ENCODE measurements at places on chromosomes 3 and 15.

DNA sequence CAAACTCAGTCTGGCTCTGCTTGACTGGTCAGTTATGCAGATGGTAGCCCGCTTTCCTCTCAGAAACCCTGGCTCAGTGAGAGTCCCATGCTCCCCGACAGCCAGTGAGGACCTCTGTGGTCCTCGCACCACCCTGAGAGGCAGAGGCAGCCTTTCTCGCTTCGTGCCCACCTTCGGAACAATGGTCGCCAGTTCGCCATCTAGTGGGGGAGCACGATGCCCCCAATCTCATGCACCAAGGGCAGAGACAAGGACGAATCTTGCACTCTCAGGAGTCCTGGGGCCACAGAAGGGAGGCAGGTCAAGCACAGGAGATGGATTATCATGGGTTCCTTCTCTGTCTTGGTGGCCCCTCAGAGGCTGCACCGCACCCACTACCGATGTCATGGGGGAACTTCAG lies 75.2 kb downstream of the RHCG start:
- no peak for DNase-seq

GRCh38 chr3:153437666-153438065 lies 275.6 kb downstream of the RAP2B start:
- DNase-seq, result no peak

DNA sequence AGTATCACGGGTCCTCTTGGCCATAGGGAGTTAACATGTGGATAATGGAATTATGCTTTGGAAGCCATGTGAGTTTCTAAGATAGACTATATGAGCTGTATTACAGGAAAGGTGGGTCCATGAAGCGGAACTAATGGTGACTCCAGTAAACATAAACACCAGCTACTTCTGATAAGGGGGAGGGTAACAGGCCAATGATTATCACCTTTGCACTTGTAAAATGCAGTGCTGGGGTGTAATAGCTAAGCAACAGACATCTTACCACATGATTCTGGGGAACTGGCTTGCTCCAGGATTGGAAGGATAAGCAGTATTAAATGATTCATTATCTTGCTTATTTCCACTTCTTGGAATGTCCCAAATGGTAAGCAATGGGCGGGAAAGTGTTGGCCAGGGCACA lies 61.4 kb upstream of the CD47 start:
- DNase-seq, result no peak

DNA sequence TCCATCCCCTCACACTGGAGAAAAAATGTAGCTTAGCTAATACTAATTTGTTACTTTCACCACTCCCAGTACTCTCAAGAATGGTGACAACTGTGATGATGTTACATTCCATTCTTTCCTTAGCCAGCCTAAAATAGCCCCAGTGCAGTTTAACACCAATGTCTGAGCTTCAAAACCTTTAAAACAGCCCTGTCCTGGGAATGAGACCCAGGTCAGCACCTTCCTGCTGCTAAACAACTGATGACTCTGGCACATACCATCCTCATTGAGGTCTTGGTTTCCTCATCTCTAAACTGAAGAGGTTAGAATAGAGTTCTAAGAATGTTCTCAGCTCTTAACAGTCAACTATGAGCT lies 3.8 kb downstream of the SCAMP2 start:
- no peak for DNase-seq

DNA sequence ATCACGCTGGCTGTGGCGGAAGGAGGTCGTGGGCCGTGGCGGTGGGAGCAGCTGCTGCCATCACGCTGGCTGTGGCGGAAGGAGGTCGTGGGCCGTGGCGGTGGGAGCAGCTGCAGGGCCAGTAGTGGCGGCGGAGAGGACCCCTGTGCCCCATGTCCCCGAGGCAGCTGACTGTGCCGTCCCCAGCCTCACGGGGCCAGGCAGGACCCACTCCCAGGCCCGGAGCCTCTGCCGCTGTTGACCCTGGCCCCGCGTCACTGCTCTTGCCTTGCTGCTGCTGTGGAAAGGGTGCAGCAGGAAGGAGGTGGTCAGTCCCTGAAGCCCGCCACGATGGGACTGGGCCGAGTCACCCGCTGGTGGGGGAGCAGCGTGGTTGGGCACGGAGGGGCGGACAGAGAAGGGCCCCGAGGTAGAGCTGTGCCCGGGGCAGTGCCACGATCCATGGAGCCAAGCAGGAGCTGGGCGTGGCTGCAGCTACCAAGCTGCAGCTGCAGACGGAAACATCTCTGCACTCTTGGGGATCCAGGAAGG lies 71.2 kb downstream of the GLB1 start:
- DNase-seq, result no peak

GRCh38 chr3:12963231-12963896 lies 109.9 kb downstream of the IQSEC1 start:
- DNase-seq, result no peak

GRCh38 chr3:127710155-127710941 lies 37.6 kb downstream of the ABTB1 start:
- DNase-seq, result no peak

- DNase-seq, result no peak
Observed at GRCh38 chr15:67186688-67187087, 67.8 kb downstream of the AAGAB start.

DNA sequence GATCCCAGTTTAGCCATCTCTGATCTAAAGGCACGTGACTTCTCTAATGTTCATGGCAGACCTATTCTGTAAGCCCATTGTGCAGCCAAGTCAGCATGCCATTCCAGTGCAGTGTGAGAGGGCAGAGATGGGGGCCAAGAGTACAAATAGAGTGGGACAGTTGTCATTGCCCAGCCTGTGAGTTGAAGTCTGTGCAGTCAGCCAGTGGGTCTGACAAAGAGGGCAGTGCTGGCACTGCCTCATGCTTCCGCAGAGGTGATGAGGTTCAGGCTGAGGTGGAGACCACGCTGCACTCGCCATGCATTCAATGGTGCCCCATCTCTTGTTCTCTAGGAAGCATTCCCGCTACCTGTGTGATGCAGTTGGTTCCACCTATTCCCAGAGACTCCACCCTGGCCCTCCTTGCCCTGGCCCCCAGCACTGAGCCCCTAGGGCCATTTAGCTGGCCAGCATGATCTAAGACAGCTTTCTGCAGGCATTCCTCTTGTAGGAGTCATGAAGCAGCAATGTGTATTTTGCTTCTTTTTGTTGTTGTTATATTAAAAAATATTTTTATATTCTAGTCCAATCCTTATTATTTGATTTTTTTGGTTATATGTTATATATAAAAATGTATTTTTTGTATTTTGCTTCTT lies 3.7 kb downstream of the MRAS start:
- DNase-seq, result no peak

DNA sequence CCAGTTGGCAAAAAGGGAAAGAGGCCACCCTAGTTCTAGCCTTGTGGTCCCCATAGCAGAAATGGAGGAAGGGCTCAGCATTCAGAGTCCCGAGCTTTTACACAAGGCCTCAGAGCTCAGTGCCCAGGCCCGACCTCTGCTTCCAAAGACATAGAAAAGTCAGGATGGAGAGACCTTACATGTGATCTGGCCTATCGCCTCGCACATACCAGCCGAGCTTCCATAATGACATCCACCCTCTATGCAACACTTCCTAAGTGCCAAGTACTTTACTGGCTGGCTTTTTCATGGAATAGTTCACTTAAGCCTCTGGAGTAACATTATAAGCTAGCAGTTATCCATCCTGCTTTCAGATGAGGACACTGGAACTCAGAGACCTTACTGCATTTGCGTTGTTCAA lies 275.9 kb downstream of the FAM43A start:
- DNase-seq, result no peak

GRCh38 chr3:108438542-108438941 lies 71.9 kb downstream of the MYH15 start:
- no peak for DNase-seq

DNA sequence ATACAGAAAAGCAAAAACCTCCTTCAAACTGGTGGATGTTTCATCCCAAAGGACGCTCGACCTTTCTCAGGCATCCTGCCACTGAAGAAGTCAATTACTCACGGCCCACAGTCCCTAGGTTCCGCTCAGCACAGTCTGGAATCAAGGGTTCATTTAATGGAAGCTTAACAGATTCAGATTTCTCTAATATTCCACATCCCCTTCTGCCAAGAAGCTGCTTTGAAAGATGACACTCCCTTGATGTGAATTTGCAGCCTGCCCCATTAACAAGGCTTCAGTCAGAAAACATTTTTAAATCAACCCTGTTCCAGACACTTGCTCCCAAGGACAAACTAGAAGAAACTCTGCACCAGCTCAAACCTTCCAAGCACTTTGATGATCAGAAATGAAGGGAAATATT lies 81.2 kb downstream of the LIPC start:
- no peak for DNase-seq

DNA sequence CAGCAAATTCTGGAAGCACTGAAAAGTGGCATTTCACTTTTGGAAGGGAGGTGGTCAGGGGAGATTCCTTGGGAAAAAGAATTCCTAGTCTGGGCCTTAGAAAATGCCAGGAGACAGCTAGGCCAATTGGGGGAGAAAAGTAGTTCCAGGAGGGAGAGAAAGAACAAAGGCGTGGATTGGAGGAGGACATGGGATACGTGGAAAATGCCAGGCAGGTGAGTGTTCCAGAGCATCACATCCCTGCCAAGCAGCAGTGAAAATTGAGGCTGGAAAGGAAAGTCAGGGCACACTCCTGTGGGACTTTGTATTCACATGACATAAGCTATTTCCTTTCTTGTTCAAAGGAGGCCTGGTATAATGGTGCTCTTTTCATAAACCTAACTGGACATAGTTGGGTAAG lies 134.5 kb upstream of the WNT5A start:
- no peak for DNase-seq

DNA sequence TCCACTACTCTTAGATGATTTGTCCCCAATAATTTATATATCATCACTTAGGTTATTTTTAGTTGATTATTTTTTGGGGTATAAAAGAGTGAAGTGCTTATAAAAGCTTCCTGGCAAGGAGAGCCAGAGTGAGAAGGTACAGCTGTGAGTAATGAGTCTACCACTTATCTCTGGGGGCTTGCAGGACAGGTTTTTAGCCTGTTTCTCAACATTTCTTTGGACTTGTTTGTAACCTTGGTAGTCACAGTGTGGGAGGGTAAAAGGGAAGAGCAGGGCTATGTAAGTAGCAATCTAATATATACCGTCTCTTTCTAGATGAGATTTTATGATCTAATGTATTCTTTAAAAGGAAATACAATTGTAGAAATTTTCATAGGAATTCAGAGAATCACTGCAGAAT lies 321.3 kb upstream of the GOLIM4 start:
- DNase-seq, result no peak

GRCh38 chr15:51090753-51091152 lies 4.0 kb downstream of the TNFAIP8L3 start:
- DNase-seq, result no peak

DNA sequence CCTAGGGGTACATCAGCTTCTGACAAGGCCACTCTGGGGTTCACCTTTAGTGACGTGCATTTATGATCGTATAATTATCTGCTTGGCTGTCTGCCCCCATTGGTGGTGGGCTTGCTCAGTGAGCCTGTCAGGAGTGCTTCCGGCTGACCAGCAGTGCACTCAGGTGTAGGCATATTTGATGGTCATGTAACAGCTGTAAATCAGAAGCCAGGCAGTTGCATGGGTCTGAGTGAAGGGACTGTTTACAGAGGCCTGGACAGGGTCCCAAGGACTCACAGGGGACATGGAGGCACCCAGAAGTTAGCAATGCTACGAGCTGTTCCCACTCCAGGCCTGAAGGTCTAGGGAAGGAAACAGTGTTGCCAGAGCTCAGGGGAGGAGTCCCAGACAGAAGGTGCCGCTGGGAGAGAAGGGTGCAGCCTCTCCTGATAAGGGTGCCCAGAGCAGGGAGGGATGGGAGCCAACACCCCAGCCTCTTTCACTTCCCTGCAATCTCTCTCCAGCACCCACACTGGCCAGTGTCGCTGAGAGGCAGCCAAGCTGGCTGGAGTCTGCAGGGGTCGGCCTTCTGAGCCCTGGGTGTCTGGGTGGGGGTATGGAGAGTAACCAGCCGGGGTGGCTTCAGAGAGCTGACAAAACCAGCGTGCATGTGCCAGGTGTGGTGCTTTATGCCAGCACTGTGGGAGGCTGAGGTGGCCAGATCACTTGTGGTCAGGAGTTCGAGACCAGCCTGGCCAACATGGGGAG lies 61.3 kb upstream of the PRR23E start:
- DNase-seq, result no peak

GRCh38 chr15:78789615-78790014 lies 21.6 kb downstream of the ADAMTS7 start:
- DNase-seq, result no peak

- DNase-seq, result no peak
Observed at GRCh38 chr15:59746777-59747176, 57.7 kb upstream of the BNIP2 start.

DNA sequence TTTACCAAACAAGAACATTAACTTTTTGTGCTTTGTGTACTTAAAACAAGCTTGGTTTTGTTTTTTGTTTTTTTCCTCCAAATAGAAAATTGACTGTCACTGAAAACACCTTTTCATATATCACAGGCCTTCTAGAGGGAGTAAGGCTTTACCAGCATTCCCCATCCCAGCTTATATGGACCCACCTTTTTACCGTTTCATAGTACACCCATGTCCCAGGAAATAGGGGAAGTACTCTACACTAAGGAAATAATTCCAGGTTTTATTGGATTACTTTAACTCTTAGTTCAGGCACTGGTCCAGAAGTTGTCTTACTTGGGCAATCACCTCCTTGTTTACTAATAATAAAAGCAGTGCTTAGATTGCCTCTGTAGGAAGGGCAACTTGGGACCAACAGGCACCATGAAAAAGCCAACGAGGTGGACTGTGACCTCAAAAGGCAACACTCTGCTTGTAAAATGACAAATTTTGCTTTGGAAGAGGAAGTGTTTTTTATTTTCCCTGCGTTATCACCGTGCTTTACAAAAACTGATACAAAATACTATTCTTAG lies 26.2 kb downstream of the HMG20A start:
- no peak for DNase-seq

DNA sequence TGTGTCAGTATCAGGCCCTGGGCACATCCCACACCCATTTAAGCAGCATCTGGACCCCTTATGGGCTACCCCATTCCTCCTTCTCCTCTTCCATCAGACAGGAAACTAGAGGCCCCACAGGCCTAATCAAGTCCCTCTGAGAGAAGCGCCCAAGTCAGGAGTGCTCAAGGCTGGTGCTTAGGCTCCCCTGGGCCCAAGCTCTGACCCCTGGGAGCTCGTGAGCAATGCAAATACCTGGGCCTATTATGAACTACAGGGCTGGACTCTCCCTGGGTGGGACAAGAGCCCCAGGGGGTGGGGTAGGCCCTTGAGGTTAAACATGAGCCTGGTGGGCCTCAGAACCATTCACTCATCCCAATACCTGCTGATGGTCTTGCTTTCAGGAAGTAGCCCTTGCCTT lies 57.4 kb downstream of the SEMA3G start:
- DNase-seq, result no peak
